ENCODE measurements at places on chromosomes 7 and 10.

DNA sequence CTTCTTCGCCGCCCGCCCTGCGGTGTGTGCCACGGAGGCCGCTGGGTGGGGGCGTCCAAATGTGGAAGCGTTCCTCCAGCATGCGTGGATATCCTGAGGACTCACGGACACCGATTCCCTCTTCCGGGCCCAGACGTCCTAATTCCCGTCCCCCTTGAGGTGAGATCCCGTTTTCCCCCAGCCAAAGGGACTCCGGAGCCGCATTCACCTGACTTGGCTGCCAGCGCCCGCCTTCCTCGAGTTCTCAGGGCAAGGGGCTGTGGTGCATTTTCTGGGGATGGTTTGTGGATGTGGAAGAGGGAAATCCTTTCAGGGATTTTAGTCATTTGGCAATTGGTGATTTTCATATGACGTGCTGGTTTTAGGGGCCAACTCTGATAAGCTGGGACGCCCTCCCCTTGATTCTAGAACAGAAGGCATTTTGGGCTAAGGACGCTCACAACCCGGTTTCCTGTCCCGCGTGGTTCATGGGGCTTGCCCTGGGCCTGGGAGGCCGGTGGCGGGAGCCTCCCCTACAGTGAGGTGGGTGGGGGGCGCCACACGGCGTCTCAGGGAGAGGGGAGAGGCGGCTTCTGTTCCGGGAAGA lies 165.4 kb downstream of the ACTR3B start:
- no peak for DNase-seq

- DNase-seq: no peak
Observed at GRCh38 chr10:26981232-26981824, 119.0 kb downstream of the ANKRD26 start.

DNA sequence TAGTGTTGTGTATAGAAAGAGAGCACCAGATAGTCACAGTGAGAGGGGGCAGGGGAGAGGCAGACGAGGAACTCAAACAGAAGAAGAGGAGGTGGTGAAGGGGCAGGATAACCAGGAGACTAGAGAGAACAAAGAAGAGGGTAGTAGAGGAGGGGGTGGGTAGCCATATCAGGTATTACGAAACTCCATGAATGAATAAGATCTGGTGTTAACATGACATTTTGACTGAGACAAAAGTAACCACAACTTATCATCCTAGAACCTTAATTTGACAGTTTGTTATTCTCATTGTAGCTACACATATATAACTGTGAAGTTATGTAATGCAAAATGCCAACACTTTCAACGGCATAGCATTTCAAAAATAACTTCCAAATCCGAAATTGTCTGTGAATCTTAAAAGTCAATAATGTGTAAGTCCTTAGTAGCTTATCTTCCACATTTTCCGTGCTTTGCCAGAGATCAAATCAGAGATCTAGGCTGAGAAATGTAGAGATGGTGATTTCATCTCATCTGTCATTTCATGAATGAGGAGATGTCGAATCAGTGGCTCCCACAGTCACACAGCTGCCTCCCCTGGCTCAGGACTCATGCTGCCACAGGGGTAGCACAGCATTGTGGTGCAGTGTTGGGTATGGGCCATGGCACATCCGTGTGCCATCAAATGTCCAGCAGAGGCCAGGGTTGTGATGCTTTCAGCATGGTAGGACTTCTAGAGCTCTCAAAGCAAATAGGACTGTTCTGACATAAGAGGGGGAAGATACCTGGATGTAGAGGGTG lies 202.1 kb downstream of the HECW1 start:
- DNase-seq: no peak

DNA sequence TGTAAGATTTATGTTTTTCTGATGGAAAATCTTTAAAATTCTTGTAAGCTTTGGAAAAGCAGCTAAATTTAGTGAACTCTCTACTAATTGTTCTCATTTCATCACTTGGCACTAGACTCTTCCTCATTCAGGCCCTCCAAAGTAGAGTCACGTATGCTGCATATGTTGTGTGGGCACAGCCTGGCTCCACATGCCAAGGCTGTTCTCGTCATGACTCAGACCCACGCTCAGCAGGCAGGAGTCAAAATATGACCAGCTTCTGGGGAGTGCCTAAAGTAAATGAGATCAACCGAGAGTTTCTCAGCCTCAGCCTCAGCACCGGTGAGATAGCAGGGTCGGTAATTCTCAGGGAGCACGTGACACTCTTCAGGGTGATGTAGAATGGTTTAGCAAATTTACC lies 1672.9 kb downstream of the REEP3 start:
- DNase-seq: no peak

DNA sequence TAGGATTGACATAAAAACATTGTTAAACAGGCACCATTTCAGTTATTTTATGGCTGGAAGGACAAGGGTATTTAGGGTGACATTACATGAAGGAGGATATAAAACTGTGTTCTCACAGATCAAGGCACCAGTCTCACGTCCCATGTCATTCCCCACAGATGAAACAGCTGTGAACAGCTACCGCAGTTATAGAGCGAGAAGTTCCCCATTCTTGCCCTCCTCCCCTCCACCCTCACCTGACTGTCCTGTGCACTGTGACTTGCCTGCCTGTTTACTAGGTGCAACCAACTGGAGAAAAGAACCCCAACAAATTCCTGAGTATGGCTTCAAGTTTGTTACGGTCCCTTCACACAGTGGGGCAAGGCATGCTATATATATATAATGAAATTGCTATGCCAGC lies 141.6 kb downstream of the SND1 start:
- DNase-seq: no peak

DNA sequence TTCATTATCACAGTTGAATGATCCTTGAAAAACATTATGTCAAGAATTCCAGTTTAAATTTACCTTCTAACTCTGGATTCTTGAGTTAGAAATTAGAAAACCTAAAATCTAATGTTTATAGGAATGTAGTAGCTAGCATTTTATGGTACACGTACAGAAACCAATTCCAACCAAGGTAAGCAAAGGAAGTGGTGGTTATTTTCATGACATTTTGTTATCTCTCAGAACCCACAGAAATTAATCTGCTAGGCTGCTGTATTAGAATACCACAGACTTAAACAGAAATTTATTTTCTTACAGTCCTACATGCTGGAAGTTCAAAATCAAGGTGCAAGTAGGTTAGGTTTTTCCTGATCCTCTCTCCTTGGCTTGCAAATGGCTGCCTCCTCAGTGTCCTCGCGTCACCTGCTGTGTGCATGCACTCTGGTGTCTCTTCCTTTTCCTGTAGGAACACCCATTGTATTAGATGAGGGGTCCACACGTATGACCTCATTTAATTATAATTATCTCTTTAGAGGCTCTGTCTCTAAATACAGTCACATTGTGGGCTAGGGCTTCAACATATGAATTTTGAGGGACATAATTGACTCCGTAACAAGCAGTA lies 8.5 kb upstream of the CSTF2T start:
- no peak for DNase-seq

DNA sequence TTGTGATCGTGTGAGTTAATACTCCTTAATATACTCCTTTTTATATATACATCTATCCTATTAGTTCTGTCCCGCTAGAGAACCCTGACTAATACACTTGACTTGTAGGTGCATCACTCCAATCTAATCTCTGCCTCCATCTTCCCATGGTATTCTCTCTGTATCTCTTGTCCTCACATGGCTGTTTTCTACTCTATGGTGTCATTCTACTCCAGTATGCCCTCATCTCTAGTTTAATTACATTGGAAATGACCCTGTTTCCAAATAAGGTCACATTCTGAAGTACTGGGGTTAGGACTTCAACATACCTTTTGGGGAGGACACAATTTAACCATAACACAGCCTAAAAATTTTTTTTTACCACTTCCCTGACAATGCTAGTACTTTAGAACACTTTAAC lies 25.8 kb upstream of the TNKS2 start:
- DNase-seq: no peak

GRCh38 chr7:101990811-101991418 lies 173.5 kb downstream of the CUX1 start:
- DNase-seq: no peak

DNA sequence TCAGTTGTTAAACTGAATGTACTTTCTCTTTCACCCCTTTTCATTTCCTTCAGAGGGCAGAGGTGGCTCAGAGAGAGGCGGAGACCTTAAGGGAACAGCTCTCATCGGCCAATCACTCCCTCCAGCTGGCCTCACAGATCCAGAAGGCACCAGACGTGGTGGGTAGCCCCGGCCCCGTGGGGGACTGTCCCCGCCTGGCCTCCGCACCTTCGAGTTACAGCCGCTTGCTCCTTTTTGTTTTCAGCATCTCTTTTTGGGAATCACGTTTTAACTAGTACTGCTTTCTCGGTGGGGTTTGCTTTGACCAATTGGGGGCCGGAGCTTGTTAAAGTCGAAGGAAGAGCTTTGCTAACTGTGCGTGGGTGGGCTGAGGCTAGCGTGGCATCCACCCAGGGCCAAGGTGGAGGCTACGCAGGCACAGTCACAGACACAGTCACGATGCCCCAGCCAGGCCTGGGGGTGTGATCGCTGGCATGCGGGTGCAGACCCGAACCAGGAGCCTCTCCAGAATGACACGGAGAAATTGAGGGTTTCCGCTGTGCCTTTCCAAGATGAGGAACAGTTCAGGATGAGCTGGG lies 116.2 kb upstream of the SH2B2 start:
- no peak for DNase-seq

DNA sequence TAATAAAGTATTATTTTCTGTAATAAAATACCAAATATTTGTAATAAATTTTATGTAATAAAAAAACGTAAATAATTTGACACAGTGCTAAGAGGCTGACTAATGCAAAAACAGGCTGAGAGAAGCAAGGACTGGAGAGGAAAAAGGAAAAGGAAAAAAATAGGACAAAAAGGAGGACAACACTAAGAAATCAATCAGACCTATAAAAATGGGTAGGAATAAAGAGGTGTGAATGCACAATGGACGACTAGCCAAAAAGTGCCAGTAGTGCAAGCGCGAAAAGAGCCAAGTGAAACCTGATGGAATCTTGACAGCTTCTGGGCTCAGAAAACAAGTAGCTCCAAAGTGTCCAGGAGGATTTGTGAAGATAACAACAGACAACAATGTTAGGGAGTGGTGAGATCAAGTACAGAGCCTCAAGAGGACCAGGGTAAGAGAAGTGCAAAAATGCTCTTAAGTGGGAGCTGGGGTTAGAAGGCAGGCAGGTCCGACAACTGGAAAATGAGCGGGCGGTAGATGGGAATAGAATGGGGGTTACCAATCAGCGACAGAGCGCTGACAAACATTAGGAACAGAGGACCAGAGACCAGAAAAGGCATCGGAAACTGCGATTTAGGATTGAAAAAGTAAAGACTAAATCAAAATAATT lies 1.2 kb downstream of the BRAF start:
- DNase-seq: no peak

- no peak for DNase-seq
Observed at GRCh38 chr7:101998029-101998905, 180.8 kb downstream of the CUX1 start.

- DNase-seq: no peak
Observed at GRCh38 chr10:95246582-95247051, 44.2 kb downstream of the PDLIM1 start.

Data from AG04450 (cell line).